Small intestine (tissue), 16 donors: ENCODE measurements at places on chromosomes 13 and 19. TPM values are rescaled to one million over a fixed set of nuclear protein-coding genes. Genes with fewer than 3 reads are reported as not detected.

The LILRA1 gene
- 0.30 TPM for polyA plus RNA-seq

The RXFP2 gene
- not detected for polyA plus RNA-seq

The DKKL1 gene
- 0.66 TPM for polyA plus RNA-seq

The FXYD3 gene
- polyA plus RNA-seq: 119 TPM

The FCER2 gene
- 0.27 TPM for polyA plus RNA-seq

The SIGLECL1 gene
- polyA plus RNA-seq: not detected
